Activated CD4-positive, alpha-beta T cell treated with anti-CD3 and anti-CD28 coated beads for 36 hours (primary cell): ENCODE measurements at places on chromosomes 1 and 21. TPM values are rescaled to one million over a fixed set of nuclear protein-coding genes. Genes with fewer than 3 reads are reported as not detected.

The SYF2 gene
- 39.0 TPM for total RNA-seq

DNA sequence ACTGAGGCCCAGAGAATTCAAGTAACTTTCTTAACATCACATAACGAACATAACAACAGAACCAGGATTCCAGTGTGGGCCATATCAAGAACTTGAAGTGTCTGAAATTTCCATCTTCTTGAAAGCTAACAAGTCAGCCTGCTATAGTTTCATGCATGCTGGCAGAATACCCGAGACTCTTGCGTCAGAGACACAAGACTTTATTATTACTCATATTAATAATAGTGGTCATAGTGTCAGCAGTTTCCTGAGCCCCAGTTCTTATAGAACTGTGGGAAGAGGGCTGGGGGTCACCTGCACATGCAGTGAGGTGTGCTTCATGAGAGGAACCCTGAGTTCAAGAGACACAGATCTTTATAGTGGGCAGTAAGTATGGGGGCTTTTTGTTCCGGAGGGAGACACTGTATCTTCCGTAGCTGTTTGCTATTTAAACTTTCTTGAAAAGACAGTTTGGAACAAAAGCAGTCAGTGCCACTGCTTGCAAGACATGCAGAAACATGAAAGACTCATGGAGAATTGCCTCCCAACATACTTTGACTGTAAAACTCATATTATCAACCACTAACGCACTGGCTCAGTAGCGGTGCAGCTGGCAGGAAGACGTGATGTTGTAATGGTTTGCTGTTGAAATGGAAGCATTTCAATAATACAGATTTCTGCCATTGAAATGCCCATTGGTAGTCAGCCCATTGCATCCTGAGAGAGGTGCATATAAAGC, 339.2 kb downstream of the ADGRL2 start:
- H3K36me3 ChIP-seq = no peaks in the 10 kb centered on the region
- no peak overlapping the region for H3K4me3 ChIP-seq
- no peak overlapping the region for H3K27ac ChIP-seq
- DNase-seq = no peak
- H3K4me1 ChIP-seq = no peaks in the 10 kb centered on the region

DNA sequence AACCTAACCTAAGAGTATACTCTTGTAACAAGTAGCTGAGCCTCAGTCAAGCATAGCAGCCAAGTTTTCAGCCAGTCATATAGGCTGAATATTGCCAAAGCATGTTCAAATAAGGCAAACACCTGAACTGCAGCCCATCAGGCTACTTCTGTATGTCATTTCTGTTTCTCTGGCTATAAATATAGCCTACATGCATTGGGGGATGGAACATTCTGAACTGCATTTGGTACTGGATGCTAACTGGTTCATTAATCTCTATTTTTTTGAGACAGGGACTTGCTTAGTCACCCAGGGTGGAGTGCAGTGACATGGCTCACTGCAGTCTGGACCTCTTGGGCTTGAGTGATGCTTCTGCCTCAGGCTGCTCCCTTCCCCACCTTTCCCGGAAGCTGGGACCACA, 37.3 kb downstream of the MAST2 start:
- DNase-seq = no peak
- H3K27me3 ChIP-seq = no peaks in the 10 kb centered on the region
- no peak overlapping the region for H3K27ac ChIP-seq
- H3K4me3 ChIP-seq = no peak overlapping the region
- H3K36me3 ChIP-seq = no peaks in the 10 kb centered on the region
- peaks cover 12% of the 10 kb centered on the region for H3K4me1 ChIP-seq

GRCh38 chr1:116166655-116167054, 55.5 kb downstream of the MAB21L3 start:
- peaks cover 10% of the 10 kb centered on the region for H3K4me1 ChIP-seq
- no peak overlapping the region for H3K27ac ChIP-seq
- H3K36me3 ChIP-seq = no peaks in the 10 kb centered on the region
- H3K4me3 ChIP-seq = no peak overlapping the region
- no peaks in the 10 kb centered on the region for H3K27me3 ChIP-seq
- no peak for DNase-seq

DNA sequence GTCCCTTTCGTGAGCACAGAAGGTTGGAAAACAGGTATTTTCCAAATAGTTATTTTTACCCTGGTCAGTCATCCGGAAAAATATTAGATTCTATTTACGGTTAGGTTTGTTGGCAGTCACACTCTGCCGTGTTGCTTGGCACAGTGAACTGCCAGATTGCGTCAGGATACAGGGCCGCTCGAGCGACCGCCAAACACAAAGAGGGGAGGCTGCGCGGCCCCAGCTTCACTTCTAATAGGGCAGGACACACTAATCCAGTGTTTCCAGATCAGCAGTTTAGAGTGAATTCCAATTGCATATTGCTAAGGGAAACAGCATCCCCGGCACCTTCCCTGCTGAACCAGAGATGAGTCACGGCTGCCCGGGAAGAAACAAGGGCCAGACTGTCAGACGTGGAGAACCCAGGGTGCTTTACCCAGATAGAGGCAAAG, 22.9 kb downstream of the UMODL1 start:
- H3K36me3 ChIP-seq = no peaks in the 10 kb centered on the region
- H3K27me3 ChIP-seq = no peaks in the 10 kb centered on the region
